ENCODE measurements at places on chromosomes 6 and 20.

- DNase-seq, result no peak
Observed at GRCh38 chr6:145327586-145327985, 407.7 kb downstream of the EPM2A start.

- DNase-seq, result no peak
Observed at GRCh38 chr20:24701668-24702067, 232.2 kb downstream of the SYNDIG1 start.

- DNase-seq, result no peak
Observed at GRCh38 chr6:135158397-135158796, 22.7 kb upstream of the MYB start.

GRCh38 chr20:31580706-31581105 is 24.4 kb upstream of the ID1 start:
- no peak for DNase-seq

DNA sequence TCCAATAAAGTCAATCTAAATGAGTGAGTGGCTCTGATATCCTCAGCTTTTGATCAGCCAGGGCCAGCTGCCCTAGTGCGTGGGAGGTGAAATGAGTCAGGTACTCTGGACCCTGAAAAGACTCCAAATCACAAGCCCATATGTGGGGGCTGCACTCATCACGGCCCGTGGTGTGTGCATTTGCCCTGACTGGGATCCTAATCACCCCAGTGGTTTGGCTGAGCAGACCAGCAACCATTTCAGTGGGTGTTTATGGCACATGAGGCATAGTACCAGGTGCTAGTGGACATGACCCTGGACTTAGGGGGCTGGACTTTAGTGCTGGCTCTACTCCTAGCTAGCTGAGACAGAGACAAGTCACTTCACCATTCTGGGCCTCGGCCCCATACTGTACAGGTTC is 39.4 kb downstream of the SCML4 start:
- DNase-seq, result no peak

- no peak for DNase-seq
Observed at GRCh38 chr6:44071670-44072451, 55.4 kb downstream of the MRPL14 start.

GRCh38 chr6:20927130-20927860 is 393.0 kb downstream of the CDKAL1 start:
- no peak for DNase-seq

DNA sequence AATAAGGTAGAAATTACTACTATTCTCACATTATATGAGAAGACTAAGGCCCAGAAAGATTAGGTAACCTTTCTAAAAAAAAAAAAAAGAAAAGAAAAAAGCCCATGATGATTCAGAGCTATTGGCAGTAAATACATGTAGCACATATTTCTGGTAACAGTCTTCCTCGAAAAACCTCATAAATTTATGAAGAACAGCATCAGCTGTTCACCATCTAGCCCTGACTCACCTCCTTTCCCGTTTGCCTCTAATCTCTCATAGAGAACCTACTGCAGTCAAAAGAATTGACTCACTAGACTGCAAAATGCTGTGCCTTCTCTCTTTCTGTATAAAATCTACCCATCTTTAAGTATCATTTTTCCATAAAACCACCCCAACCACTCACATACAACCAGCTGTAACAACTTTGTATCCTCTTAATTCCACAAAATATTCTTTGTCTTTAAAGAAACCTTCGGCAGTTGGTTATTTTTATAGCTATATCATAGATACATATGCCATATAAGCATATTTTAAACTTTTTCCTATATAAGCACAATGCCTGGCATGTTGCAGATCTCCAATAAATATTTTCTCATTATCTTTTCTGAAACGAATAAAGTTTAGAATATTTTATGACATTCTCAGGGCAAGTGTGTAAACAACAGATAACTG is 152.7 kb upstream of the ENPP5 start:
- DNase-seq, result peak; percentile 20

DNA sequence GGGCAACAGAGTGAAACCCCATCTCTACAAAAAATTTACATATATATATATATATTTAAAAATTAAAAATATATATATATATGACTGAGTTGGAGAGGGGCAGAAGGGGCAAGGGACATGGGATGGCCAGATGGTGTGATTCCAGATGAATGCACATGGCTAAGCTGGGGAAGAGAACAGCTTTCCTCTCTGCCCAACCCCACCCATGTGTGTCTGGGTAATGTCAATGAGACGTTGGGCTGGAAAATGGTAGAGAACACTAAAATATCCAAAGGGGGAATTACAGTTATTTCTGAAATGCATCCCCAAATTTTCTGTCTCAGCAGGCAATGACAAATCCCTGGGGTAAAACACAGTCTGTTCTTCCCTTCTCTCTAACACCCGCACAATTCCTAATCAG is 31.2 kb upstream of the CCND3 start:
- DNase-seq, result no peak

DNA sequence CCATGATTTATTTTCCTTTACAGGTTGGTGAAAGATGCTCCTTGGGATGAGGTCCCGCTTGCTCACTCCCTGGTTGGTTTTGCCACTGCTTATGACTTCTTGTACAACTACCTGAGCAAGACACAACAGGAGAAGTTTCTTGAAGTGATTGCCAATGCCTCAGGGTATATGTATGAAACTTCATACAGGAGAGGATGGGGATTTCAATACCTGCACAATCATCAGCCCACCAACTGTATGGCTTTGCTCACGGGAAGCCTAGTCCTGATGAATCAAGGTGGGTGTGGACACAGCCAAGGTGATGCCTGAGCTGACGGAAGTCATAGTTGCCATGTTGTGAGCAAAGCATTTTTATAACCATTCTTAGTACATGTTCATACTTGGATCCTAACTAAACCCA is 34.6 kb upstream of the CALHM6 start:
- no peak for DNase-seq

DNA sequence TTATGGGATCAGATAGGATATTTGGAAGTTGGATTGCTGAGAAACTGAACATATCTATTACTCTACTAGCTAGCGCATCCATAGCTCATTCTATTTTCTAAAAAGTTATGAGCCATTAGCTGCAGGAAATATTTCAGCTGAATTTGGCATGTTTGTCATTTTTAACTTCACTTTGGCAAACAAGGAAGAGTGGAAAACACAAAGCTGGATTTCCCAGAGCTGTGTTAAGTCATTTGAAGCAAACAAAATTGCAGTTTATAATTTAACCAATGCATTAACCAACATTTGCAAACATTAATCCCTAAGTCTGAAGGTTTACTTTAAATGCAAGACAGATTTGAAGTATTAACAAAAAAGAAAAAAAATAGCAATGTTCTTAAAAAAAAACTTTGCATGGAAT is 1.2 kb downstream of the ALDH8A1 start:
- DNase-seq, result no peak

- no peak for DNase-seq
Observed at GRCh38 chr6:63321821-63322220, 2.0 kb upstream of the LGSN start.

DNA sequence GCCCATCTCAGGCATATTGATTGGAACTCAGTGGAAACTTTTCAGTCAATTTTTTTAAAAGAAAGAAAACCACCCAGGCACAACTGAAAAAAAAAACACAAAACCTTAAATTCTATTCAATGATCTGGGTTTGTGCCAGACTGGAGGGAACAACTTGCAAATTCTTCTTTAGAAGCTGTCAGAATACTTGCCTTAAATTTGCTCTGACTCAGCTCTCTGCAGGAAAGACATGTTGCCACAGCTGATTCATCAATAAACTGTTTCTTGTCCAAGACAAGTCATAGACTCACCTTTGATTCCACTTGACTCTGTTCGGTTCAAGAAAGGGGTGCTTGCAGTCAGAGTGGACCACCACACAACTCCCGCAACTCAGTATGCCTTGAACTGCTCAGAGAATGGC is 117.8 kb upstream of the F13A1 start:
- DNase-seq, result no peak

DNA sequence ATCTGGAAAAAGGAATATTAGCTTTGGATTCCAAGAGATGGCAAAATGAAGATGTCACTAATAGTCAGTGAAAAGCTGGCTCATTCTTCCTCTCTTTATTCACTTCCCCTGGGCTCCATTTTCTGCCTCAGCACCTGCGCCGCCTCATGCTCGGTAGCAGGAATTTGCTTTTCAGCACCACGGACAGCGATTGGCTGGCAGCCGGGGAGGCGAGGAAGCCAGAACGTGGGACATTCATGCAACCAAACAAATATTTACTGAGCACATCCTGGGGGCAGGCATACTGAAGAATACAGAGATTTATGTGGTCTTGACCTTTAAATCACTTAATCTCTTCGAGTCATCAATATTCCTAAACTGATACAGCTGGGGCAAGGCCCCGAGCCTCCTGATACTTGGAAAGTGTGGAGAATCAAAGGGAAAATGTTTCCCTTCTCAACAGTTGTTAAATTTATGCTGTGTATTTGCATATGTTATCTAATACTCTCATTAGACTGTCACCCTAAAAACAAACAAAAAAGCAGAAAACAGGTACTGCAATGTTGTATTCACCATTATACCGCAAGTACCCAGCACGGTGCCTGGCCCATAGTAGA is 12.1 kb upstream of the PDYN start:
- DNase-seq, result peak; percentile 26

DNA sequence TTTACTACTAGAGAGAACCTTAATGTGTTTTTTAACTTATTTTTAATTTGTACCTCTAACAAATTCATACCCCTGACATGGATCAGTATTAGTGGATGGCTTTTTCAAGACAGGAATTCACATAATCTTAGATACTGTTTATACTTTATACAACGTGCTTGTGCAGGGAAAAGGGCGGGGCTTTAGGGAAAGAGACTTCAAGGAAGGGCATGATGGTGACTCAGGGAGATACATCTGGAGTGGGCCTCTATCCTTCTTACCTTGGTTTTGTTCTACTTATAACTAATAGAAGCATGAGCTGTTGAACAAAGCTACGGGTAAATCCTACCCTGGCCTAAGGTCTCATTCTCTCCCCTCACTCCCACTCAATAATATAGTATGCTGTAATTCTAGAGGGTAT is 160.8 kb downstream of the C6orf58 start:
- no peak for DNase-seq

- DNase-seq, result no peak
Observed at GRCh38 chr20:8402798-8403197, 270.7 kb downstream of the PLCB1 start.

GRCh38 chr6:140623498-140623897 is 1249.0 kb upstream of the CITED2 start:
- DNase-seq, result no peak

Data from GOT3 (cell line).